ENCODE measurements at places on chromosomes 11 and 22.

GRCh38 chr11:57802411-57802810 lies 40.8 kb downstream of the CTNND1 start:
- no peak for DNase-seq

DNA sequence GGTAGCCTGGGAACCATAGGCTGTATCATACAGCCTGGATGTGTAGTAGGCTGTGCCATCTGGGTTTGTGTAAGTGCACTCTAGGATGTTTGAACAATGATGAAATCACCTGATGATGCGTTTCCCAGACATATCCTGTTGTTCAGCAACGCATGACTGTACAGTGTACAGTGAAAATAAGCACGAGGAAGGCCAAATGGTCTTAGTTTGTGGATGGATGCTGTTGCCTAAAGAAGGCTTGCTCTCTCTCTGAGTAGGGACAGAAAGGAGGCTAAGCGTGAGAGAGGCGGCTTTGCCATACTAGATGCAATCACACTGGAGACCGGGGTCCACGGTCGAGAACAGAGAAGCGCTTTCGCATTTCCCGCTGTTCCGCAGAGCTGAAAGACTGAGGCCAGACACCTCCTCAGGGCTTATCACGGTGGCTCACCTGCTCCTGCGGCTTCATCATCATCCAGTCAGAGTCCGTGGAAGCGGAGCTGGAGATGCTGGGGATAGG lies 27.6 kb upstream of the APLP2 start:
- DNase-seq = peak; percentile 87

DNA sequence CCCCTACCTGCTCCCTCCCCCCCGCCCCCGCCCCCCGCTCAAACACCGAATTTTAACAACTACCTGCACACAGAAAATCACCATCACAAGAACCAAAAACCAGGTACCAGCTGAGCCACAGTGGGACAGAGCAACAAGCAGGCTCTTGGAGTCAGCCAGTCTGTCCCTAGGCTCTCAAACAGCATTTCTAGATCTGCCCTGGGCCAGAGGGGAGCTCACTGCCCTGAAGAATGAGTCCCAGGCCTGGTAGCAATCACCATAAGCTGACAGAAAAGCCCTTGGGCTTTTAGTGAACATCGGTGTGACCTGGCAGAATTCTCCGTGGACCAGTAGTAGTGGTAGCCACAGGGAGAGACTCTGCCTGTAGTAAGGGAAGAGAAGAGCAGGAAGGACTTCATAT lies 58.3 kb downstream of the C11orf87 start:
- no peak for DNase-seq

GRCh38 chr11:64787526-64788320 lies 9.4 kb upstream of the SF1 start:
- DNase-seq = peak; percentile 46

DNA sequence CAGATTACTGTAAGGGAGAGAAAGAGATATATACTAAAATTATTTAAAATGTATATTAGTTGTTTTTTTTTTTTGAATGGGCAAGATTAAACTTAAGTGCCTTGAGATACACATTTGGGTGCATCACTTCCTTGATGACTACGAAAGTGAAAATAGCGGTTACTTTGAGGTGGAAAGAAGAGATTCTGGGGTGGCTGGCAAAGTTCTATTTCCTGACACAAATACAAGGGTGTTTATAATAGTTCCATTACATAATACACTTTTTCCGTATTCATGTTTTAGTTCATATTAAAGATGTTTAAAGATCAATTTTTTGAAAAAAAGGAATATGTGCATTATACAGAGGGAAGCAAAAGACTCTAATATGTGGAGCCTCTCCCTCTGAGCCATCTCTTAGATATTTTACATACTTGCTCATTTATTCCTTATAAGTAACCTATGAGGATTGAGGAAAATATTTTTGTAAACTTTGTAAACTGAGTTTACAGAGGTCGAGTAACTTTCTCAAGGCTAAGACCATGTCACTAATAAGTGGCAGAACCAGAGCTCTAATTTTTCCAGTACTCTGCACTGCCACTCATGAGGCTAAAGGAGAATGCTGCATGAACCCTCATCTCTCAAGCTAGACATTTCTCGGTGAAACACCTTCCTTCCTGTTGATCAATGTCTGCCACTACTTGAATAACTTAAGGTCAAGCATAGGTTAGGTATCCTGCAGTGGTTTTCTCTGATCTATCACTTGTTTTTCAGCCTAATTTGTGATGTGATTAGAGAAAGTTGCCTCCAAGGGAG lies 58.6 kb downstream of the DDIAS start:
- no peak for DNase-seq

DNA sequence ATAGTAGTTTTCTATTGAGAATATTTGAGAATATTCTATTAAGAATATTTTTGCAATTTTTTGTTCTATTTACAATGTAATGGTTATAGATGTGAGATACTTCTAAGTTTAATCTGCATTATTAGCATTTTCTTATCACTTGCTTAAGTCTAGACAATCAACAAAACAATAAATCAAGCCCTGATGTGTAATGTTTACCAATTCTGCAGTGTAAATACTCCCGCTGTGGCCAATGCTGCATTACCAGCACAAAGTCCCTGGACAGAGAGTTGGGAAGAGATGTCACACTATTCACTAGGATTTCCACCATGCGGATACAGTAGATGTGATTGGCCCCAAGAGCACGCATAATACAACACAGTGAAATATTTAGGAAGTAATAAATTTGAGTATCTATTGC lies 47.6 kb upstream of the GCAT start:
- no peak for DNase-seq

DNA sequence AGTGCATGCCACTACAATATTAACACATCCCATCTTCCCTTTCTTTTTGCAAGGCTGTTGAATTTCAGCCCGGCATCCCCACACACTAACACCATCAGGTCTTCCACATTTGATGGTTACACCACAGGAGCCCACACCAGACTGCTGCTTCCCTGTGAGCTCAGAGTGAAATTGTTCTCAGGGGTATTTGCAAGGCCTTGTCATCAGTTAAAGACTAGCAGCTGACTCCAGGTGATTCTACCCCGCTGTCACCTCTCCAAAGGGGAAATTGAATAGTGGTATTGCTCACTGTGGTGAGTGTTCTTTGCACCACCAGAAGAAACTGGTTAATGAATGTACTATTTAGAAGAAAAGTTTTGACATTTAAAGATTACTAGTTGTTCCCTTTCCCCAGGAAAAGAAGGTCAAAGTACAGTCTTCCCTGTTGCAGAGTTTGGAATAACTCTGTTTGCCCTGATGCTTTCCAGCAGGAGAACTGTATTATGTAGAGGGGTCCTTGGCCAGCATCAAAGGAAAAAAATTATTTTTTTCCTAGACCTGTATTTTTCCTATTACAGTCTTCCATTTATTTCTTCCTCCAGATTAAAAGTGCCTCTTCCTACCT lies 41.9 kb downstream of the BID start:
- DNase-seq = no peak

DNA sequence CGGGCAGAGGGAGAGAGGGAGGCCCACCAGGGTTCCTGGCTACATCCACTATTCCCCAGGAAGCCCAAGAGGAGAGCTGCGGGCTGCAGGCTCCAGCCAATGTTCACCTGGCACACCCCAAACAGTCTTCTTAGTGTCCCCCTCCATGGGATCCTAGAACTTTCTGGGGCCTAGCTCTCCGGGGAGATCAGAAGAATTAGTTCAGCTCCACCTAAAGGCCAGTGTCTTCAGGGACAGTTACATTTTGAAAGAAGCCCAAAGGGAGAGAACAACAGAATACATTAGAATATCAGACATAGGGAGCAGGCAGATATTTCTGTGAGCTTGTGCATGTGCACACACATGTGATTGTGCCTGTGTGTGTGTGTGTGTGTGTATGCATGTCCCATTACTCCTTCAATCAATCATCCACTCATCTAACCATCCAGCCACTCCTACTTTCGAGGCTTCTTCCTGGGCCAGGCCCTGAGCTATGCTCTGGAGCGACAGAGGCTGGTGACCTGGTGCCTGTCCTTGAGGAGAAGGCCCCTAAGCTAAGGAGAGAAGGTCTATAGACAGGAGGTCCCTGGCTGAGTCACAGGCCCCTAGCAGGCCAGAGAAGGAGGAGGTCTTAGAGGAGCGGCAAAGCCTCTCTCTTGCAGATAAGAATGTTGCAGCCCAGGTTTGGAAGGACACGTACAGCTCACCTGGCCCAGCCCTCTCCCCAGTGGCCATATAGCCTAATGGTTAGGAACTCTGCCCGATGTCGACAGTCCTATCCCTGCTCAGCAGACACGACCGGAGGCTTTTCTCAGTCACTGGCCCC lies 165.5 kb downstream of the DSCAML1 start:
- DNase-seq = peak; percentile 15

DNA sequence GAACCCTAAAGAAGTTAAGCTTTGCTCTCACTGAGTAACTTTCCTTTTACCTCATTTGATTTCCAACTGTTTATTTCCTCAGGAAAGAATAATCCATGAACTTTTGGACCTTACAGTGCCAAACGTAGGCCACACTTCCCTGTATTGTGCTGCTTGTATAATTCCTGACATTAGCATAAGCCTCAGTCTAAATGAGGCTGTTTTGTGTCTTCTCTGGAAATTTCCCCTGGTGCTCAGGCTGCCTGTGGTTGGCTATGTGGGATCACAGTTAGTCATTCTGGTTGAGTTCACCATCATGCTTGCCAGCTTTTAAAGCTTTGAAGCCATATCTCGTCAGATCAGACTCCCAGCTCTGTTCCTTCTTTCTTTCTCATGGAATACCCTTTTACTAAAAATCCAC lies 107.0 kb downstream of the FAM76B start:
- DNase-seq = no peak

GRCh38 chr11:132147464-132147863 lies 777.0 kb downstream of the NTM start:
- no peak for DNase-seq

- DNase-seq = no peak
Observed at GRCh38 chr11:128161994-128162393, 425.4 kb downstream of the ETS1 start.

DNA sequence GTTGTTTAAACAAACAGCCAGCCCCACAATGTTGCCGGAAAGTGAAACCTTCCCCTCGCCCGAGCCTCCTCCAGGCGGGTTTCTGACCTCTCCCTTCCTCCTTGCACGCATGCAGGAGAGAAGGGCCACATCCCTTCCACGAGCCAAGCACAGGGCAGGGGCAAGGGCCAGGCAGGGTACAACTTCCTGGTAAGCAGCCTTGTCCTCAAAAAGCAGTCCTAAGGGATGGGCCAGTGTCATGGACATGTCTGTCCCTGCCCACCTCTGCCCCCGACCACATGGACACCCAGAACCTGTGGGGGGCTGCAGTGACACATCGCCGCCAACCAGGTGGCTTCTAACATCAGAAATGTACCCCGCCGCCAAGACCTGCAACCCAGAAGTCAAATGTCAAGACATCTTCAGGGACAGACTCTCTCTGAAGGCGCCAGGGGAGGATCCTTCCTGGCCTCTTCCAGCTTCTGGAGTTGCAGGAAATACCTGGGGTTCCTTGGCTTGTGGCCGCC lies 145.3 kb downstream of the CRYBB2 start:
- DNase-seq = no peak

GRCh38 chr22:36360871-36361383 lies 26.8 kb downstream of the MYH9 start:
- no peak for DNase-seq

- DNase-seq = no peak
Observed at GRCh38 chr11:126039485-126040271, 23.0 kb downstream of the CDON start.

DNA sequence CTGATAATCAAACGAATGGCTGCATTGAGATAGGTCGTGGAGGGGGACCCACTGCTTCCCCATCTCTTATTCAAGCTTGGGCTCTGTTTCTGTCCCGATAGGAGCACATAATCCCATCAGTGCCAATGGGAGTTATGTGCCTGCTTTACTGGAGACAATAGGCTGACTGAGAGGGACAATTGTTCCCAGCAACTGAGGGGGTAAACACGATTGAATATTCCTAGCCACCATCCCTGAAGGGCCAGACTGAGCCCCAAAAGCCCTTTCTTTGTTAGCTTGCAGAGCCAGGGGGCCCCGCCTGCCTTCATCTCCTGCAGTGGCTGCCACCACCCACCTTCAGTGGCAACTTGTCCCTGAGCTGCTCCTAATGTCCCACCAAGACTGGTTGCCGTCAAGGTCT lies 172.8 kb upstream of the NAV2 start:
- DNase-seq = no peak

GRCh38 chr11:132962041-132962440 lies 570.3 kb downstream of the OPCML start:
- peak; percentile 74 for DNase-seq

DNA sequence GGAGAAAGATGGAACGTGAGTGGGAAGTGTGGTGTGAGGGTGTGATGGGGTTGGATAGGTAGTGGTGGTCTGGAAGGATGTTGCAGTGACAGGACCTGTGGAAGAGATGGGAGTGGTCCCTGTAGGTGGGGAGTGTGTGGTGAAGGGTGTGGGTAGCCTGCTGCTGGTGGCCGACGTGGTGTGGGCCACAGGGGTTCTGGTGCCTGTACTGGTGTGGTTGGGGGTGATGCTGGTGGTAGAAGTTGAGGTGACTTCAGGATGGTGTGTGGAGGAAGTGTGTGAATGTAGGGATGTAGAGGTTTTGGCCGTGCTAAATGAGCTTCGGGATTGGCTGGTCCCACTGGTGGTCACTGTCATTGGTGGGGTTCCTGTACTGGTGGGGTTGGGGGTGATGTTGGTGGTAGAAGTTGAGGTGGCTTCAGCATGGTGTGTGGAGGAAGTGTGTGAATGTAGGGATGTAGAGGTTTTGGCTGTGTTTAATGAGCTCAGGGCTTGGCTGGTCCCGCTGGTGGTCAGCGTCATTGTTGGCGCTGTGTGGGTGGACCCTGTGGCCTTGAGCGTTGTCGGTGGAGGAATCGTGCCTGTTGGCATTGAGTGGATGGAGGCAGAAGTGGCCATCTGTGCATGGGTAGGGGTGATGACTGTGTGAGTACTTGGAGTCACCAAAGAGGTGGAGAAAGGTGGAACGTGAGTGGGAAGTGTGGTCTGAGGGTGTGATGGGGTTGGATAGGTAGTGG lies 19.1 kb downstream of the MUC6 start:
- peak; percentile 3 for DNase-seq

DNA sequence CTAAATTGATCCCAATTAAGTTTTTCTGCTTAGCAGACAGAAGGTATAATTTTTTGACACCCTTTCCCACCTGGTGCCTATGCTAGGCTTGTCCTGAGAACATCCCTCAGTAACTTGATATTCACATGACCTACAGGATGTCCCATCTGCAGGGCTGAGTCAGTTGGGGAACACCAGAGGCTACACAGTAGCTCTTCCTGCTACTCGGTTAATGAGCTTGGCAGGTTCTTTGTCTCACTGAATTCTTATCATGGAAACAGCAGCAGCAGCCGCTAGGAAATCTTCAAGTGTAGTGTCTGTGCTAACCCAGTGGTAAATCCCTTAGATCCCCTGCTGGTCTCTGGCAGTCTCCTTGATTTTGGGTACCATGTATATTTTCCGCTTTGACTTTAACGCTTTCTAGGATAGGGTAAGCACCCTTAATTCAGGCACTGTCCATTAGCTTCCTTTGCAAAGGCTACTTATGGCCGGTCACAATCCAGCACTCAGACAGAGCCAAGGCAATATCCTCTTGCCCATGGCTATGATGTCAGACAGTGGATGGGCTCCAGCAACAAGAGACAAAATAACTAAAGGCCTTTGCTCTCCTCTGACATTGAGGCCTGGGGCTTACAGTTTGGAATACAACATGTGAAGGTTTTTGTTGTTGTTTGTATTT lies 8.5 kb downstream of the MRPL16 start:
- no peak for DNase-seq

GRCh38 chr11:14819596-14819995 lies 72.4 kb downstream of the CYP2R1 start:
- DNase-seq = no peak

Measured in HFFc6 (cell line).